ENCODE measurements at places on chromosomes 3 and 15.
A peak's percentile ranks its signal among the peaks of the same experiment; 100 is the strongest.

- no peak for DNase-seq
Observed at GRCh38 chr15:82986442-82986780, 401 bp downstream of the RAMAC start.

DNA sequence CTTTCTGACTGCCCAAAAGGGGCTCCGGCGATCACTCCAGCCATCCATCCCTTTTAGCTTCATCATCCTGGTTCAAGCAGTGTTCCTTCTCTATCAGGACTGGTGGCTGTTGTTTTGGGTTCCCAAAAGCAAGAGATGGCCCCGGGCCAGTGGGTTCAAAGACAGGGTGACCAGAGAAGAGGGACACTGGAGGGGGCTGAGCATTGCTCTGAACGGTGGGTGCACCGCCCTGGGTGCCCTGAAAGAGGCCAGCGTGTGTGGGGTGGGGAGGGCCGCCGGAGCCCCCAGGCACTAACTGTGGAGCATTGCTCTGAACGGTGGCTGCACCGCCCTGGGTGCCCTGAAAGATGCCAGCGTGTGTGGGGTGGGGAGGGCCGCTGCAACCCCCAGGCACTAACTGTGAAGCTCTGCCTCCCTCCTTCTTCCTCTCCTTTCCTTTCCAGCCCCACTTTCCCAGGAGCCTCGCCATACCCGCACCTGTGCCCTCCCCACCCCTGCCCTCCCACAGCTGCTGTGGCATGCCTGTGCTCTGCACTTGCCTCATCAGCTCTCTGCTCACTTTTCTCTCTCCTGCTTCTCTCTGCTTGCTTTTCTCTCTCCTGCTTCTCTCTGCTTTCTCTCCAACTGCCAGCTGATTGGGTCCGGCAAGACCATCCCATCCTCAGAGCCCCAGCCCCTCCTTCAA is 37.4 kb upstream of the OR4F6 start:
- DNase-seq = no peak

- DNase-seq = no peak
Observed at GRCh38 chr3:152058856-152059255, 185.4 kb downstream of the SUCNR1 start.

DNA sequence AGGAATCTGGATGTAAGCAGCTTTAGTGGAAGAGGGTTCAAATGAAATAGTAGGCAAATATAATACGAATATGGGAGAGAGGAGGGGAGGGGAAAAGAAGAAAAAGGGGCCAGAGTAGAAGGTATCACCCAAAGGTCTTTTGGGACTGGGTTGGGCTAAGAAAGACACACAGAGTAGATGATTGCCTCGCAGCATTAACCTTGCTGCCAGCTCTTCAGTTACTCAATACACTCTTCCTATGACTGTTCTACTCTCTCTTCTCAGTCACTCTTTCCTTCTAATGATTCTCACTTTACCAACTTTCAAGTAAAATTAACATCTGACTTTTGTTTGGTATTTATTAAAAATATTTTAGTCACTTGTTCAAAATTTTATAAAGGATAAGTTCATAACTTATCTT is 52.8 kb downstream of the CLASP2 start:
- DNase-seq = no peak

- no peak for DNase-seq
Observed at GRCh38 chr3:50112462-50112861, 23.7 kb downstream of the RBM5 start.

- peak; percentile 33 for DNase-seq
Observed at GRCh38 chr15:81155375-81156218, 21.5 kb downstream of the CFAP161 start.

- DNase-seq = no peak
Observed at GRCh38 chr15:73442968-73443367, at the start of gene REC114. Gene REC114 (plus strand): TSS chr15:73443164. CDS start chr15:73443186, 22 bp downstream.

DNA sequence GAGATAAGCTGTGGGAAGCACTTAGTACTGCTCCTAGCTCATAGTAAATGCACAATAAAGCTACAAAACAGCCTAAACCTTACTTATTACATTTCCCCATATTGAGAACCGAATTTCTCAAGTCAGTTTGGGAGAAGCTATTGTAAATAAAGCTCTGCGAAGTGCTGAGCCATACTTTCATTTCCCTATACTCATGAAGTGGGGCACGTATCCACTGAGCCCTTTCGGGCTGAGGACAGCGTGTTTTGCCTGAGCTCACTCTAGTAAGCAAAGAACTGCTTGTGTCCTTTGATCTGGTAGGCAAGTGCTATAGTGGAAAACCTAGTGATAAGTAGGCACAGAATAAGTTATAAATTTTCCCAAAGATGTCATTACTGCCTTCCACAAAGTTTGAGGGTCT is 165.0 kb downstream of the RSL24D1 start:
- no peak for DNase-seq

- peak; percentile 6 for DNase-seq
Observed at GRCh38 chr3:33439546-33440327, 468 bp downstream of the UBP1 start.

GRCh38 chr3:13492976-13493866 is 13.1 kb downstream of the HDAC11 start:
- DNase-seq = no peak

DNA sequence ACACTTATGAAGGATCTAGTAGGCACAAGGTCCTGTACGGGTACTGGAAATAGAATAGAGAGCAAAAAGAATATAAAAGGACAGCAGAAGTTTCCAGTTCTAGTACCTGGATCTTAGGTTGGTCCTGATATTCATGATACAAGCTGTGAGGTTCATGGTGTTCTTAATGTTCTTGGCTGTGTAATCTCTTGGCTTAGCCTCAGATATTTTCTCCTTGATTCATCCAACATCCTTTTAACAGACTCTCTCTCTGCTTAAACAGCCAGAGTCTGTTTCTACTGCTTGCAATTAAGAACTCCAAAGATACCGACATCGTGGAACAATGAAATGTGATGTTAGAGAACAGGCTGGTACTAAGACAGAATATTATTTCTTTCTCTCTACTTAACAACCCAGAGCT is 49.9 kb downstream of the CNTN3 start:
- no peak for DNase-seq

DNA sequence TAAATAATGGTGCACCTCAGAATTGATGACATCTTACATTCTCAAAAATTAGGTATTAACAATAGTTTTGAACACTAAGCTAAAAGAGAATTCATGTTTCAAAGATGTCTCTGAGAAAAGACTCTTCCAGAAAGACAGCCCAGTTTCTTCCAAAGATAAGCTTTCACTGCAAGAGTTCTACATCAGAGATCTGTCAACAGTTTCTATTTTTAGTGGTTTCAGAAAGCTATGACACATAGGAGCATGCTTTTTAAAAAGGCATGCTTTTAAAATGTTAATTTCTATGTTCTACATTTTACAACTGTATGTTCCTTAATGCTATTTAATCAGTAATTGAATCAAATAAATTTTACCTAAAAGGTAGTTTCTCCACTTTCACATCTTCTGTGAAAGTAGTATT is 88.2 kb downstream of the PLOD2 start:
- no peak for DNase-seq

DNA sequence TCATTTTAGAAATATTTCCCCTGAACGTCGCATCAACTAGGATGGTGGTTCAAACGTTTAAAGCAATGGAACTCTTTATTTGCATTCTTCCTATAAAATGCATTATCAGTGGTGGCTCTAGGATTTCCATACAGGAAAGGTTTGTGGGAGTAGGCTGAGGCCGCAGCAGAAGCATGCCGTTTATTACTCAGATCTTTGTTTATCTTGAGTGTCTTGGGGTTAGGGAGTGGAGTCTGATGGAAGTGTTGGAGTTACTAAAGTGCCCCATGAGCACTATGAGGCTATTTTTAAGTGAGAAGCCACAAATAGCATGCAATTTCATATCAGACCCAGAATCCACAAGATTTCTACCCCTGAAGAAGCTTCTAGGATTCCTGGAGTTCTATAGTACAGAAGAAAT is 26.2 kb downstream of the ATOSA start:
- peak; percentile 82 for DNase-seq

- DNase-seq = no peak
Observed at GRCh38 chr3:188531210-188531609, 377.3 kb downstream of the LPP start.

- DNase-seq = no peak
Observed at GRCh38 chr3:193554811-193555210, at the start of gene ATP13A4. Gene ATP13A4 (minus strand): TSS chr3:193554895. CDS start chr3:193554799, 96 bp downstream.

- DNase-seq = no peak
Observed at GRCh38 chr3:89032346-89033013, 74.9 kb upstream of the EPHA3 start.

DNA sequence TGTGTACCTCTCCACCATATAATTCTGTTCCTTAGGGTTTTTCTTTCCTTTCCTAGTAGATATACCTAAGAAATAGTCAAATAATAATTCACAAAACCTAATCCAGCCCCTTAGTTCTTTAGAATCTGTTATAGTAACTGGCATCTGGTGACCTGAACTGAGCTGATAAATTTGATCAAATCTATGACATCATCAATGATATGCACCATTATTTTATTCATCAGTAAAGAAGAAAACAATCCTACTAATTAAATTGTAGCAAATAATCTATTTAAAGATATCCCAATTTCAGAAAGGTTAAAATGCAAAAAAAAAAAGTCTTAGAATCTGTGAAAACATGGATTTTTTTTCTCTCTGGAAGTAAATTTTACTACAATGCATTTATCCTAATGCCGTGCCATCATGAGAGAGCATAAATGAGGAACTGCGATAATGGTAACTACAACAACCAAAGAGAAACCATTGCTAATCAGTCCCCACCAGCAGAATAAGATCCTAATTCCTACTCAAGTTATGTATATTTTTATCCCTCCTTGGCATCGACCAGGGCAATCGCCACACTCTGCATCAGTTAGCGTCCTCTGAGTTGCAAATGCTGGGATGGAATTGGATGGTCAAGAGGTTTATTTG is 6.6 kb upstream of the MNS1 start:
- no peak for DNase-seq

DNA sequence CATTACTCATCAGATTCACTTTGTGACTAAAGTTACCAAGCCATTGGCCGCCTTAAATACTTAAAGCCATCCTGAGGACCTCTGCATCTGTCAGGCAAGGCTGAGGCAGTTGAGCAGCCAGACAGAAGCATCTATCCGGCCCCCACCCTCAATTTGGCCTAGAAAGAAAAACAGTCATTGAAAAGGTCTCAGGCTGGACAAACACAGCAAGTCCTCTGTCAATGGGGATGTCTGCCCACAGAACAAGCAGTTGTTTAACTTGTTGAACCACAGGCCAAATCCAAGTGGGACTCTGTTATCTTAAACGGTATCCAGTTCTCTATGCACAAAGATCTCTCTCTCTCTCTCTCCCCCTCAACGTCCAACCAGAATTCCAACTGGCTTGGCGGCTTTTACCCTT is 2.8 kb downstream of the ZIC4 start:
- DNase-seq = no peak

DNA sequence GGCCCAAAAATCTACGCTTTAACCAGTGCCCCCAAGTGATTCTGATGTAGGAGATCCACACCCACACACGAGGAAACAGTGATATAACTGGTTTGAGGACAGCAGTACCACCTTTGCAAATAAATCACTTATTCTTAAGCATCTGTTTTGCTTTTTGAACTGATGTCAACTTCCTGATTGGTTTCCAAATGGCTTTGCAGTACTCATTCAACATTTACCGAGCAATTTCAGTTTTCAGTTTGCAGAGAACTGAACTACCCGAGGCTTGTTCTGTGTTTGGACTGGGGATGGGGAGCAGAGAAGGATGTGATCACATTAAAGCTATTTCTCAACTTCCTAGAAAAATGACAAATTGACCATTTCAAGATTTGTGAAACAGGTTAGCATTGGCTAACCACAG is 1.1 kb upstream of the GYG1 start:
- no peak for DNase-seq

GRCh38 chr3:136788154-136788553 is 30.8 kb upstream of the SLC35G2 start:
- DNase-seq = no peak

DNA sequence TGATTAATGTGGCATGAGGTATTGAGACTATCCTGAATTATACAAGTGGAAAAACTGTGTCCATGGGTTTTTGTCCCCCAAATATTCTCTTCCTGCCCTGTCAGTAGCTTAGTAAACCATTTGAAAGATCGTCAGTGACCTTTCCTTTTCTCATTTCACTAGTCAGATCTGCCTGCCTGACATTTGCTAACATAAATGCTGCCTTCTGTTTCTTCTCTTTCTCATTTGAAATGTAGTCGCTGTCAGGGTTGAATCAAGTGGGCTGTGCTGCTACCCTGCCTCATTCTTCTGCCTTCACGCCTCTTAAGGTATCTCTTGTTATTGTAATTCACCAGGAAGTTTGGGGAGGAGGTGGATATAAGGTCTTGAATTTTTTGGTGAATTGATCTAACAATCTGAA is 67.5 kb downstream of the LRCH3 start:
- no peak for DNase-seq

- no peak for DNase-seq
Observed at GRCh38 chr15:45904019-45904418, 269.2 kb downstream of the SQOR start.

GRCh38 chr15:60799885-60800284 is 320.9 kb upstream of the ICE2 start:
- no peak for DNase-seq

DNA sequence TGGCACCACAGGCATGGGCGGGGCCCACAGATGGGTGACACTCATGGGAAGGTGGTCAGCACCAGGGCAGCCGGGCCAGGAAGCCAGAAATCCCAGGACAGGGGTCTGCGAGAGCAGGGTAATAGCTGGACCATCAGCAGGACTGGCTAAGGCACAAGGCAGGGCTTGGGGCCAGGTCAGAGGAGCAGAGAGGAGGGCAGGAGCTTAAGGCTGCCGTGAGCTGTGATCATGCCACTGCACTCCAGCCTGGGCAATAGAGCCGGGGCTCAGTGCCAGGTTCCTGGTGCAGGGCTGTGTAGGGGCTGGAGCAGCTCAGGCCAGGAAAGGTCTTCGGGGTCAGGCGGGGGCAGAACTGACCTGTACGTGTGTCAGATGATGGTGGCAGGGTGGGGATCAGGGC is 64.2 kb upstream of the LINGO1 start:
- DNase-seq = no peak
